ENCODE measurements at places on chromosomes 13 and 19.

- no peak for DNase-seq
Measured at GRCh38 chr13:104321756-104322155, 1255.5 kb upstream of the SLC10A2 start.

- no peak for DNase-seq
Measured at GRCh38 chr13:64470751-64471150, 2759.4 kb downstream of the PCDH9 start.

DNA sequence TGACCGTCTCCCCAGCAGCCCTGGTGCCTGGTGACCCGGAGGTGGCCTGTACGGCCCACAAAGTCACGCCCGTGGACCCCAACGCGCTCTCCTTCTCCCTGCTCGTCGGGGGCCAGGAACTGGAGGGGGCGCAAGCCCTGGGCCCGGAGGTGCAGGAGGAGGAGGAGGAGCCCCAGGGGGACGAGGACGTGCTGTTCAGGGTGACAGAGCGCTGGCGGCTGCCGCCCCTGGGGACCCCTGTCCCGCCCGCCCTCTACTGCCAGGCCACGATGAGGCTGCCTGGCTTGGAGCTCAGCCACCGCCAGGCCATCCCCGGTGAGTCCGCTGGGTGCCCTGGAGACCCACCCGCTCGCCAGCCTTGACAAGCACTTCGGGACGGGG, 2.2 kb downstream of the MADCAM1 start:
- DNase-seq: no peak

- no peak for DNase-seq
Measured at GRCh38 chr19:33294058-33294798, 8.1 kb downstream of the CEBPA start.

- no peak for DNase-seq
Measured at GRCh38 chr13:48477191-48477855, 55.6 kb downstream of the RCBTB2 start.

GRCh38 chr13:27034678-27035111, 136.9 kb downstream of the USP12 start:
- DNase-seq: no peak

DNA sequence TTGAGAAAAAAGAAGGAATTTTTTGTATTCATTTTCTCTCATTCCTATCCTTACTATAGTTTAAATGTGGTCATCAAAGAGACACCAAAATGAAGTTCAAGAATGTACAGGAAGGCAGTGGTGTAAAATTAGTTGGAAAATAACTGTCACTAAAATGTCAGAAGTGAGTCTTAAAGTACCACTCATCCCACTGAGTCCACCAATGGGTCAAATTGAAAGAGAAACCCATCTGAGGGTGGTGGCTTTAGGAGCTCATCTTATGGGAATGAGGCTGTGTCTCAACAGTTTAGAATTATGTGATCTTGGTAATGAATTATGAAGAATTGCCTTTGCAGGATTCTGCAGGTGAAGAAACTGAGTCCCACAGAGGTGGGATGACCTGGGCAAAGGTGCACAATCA, 403.5 kb downstream of the FGF9 start:
- DNase-seq: no peak

All from forelimb muscle (tissue), 1 donor.